Cardiac fibroblast (primary cell): ENCODE measurements at places on chromosomes 11 and 22.

DNA sequence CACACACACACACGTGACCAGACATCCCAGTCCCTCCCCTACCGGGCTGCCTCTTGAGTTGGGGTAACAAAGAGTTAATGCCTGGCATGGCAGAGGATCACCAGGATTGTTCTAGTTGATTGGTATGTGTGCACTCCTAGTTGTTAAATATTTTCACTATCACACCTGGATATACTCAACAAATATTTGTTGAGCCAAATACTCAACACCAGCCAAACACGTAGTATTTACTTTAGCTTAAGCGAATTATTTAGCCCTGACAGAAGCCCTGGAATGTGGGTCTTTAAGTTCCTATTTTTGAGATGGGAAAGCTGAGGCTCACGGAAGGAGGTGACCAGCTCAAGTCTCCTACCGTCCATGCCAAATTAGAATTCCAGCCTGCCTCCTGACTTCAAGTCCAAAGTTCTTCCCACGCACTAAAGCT lies 10.5 kb downstream of the CD3E start:
- no peak for DNase-seq

- no peak for DNase-seq
These were observed 288.3 kb upstream of the ANO3 start for GRCh38 chr11:26043665-26044064.

- DNase-seq, result no peak
These were observed 264 bp downstream of the CHEK1 start for GRCh38 chr11:125625225-125625629.

GRCh38 chr11:23851216-23851615 lies 645.6 kb upstream of the LUZP2 start:
- no peak for DNase-seq

DNA sequence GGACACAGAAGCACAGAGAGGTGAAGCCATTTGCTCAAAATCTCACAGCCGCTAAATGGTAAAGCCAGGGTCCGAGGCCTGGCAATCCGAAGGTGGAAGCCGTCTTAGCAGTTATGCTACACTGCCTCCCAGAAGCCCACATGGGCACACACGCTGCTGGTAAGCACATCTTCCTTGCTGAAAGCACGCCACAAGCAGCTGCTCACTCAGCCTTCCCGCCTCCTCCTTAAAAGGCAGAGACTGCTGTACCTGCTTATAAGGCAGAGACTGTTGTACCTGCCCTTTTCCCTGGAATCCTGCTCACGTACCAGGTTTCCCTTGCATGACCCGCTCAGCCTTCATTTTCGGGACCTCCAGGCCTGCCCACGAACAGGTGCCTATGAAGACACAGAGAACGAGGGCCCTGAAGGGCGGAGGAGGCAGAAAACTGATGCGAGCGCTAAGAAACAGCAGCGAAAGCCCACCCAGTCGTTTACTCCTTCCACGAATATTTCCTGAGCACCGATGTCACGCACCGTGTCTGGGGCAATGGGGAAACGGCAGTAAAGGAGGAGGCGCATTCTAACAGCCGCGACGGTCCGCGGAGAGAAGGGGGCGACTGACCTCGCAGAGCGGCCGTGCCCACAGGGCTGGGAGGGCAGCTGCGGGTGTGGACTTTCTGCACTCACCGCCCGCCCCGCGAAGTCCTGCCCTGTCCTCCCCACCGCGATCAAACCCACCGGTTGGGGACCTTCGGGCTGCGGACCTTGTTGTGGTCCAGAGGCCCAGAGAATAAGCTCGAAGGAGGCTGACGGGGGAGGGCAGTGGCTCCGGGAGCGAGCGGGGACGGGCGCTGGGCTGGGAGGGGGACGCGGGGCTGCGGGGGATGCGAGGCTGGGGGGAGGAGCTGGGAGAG lies 13.0 kb downstream of the SPATA19 start:
- no peak for DNase-seq

GRCh38 chr11:129894278-129895125 lies 876 bp downstream of the NFRKB start:
- DNase-seq, result no peak

DNA sequence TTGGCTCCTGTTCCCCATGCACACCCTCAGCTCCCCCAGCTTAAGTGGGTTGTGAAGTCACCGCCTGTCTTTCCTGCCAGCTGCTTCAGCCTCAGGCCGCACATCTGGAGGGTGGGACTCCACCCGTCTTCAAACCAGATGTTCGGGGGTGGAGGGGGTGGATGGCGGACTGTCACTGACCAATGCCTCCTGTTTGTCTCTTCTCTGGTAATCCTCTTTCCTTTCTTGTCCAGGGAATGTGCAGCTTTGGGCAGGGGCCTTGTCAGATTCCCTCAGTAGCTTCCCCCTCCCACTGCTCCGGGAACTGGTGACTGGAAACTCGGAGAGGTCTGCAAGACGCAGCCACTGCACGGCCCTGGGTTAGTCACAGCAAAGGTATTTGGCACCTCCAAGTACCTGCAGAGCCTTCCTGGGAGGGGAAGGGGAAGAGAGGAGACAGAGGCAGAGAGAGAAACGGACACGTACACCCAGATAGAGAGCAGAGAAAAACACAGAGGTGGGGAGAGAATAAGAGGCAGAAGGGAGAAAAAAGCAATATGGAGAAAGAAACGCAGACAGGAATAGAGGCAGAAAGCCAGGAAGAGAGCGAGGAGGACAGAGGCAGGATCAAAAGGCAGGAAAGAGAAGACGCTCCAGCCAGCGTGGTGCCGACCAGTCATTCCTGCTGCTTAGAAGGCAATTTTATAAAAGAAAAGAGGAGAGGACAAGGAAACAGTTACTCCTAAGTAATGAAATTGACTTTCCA lies 56.1 kb upstream of the TIMP3 start:
- DNase-seq, result peak; percentile 28

DNA sequence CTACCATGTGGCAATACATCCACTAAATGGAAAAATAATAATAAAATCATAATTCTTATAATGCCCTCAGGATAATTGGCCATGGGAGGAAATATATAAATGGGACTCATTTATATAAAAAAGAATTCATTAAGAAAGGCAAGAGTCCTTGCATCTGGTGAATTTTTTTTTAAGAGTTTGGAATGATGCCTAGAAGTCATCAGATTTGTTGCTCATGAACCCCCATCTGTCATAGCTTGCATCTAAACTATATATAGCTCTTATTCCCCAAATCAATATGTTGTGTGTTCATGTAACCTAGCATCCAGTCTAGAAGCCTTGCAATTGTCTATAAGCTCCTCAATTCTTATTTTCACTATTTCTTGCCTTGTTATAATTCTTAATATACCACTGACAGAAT lies 75.9 kb downstream of the CADM1 start:
- no peak for DNase-seq

GRCh38 chr22:45087802-45088201 lies 75.9 kb upstream of the NUP50 start:
- no peak for DNase-seq

GRCh38 chr11:9285850-9286587 lies 20.9 kb upstream of the DENND5A start:
- DNase-seq, result no peak

DNA sequence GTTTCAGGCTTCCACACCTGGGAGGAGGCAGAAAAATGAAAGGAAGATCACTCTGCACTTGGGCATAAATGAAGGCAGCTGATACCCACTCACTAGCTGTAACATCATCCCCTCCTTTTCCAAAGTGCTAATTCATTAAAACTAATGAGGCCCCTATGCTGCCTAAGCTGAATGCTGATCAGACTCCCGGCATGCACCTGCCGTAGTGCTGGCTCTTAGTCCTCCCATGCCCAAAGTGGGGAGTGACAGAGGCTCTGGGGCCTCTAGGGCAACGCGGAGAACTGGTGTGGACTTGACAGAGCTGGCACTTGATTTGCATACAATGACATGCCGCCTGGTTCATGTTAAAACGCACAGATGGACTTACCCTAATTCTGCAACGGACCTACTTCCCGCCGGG lies 96.5 kb upstream of the NCAM1 start:
- no peak for DNase-seq

GRCh38 chr11:81472646-81473045 lies 1261.0 kb downstream of the FAM181B start:
- no peak for DNase-seq

DNA sequence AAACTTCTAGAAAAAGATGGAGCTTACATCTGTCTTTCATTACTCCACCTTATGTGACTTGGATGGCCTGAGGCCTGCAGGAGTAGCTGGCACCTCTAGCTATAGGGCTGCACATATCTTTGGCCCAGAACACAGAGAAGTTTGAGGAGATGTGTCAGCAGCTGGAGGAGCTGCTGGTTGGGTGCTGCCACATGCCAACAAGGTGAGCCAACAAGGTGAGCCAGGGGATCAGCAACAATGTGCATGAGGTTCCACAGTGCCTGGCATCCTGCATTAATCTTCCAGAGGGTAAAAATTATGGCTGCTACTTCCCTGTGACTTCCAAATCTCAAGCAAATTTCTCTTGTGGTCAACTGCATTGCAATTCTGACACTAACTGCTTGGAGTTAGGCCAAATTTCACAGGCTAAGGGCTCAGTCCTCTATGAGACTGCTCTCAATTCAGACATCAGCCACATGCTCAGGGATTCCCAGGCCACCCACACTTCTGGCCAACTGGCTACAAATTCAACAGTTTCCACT lies 16.0 kb downstream of the RBM7 start:
- DNase-seq, result peak; percentile 68

GRCh38 chr11:62603072-62603408 lies 1.4 kb upstream of the MTA2 start:
- DNase-seq, result no peak

- no peak for DNase-seq
These were observed 8.8 kb downstream of the TBX1 start for GRCh38 chr22:19769393-19769715.

DNA sequence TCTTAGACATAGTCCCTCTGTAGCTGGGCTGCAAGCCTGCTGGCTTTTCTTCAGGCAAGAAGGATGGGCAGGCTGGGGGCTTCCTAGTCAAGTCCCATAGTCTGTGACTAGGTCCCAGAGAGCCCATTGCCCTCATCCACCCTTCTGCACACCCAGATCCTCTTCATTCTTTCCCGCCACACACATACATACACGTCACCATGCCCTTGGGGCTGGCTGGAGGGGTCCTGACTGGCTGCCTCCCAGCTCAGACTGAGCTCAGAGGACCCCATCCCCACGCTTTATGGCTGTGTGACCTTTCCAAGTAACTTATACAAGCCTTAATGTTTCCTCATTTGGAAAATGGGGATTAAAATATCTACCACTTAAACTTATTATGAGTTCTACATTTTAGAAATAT lies 13.5 kb upstream of the PPFIBP2 start:
- DNase-seq, result no peak

GRCh38 chr11:7444091-7444981 lies 41.0 kb upstream of the OLFML1 start:
- DNase-seq, result no peak

GRCh38 chr11:106988151-106989077 lies 29.9 kb downstream of the GUCY1A2 start:
- peak; percentile 67 for DNase-seq

GRCh38 chr11:44944853-44945235 lies 5.8 kb downstream of the TP53I11 start:
- no peak for DNase-seq

- no peak for DNase-seq
These were observed 951.1 kb downstream of the LRRC4C start for GRCh38 chr11:40508303-40508702.

DNA sequence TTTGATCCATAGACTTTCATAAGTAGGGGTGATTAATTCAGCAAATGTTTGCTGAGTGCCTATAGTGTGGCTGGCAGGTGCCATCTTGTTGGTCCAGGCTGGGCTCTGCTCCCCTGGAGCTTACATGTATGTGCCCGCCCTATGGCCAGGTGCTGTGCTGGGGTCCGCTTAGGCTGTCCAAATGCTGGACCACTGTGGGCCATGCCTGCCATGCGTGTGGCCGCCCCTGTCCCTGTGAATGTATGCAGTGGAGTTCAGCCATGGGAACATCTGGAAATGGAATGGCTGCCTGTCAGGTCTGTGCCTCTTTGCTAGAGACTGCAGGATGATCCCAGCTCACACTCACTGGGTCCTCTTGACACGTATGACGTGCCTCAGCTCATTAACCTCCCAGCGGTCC lies 594.6 kb downstream of the TBC1D22A start:
- no peak for DNase-seq

GRCh38 chr11:10568486-10568941 lies at the start of gene LYVE1:
Gene LYVE1 (minus strand): TSS chr11:10568665. CDS start chr11:10568532, 133 bp downstream.
- peak; percentile 61 for DNase-seq

DNA sequence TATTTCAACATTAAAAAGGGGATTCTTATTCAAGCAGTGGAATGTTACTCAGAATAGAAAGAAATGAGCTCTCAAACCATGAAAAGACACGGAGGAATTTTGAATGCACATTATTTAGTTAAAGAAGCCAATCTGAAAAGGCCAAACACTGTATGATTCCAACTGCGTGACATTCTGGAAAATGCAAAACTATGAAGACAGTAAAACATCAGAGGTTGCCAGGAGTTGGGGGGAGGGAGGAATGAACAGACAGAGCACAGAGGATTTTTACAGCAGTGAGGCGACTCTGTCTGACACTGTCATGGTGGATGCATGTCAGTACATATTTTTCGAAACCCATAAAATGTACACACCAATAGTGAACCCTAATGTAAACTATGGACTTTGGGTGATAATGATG lies 22.9 kb upstream of the THY1 start:
- peak; percentile 16 for DNase-seq

- no peak for DNase-seq
These were observed 189.3 kb downstream of the FAT3 start for GRCh38 chr11:92413757-92414513.

DNA sequence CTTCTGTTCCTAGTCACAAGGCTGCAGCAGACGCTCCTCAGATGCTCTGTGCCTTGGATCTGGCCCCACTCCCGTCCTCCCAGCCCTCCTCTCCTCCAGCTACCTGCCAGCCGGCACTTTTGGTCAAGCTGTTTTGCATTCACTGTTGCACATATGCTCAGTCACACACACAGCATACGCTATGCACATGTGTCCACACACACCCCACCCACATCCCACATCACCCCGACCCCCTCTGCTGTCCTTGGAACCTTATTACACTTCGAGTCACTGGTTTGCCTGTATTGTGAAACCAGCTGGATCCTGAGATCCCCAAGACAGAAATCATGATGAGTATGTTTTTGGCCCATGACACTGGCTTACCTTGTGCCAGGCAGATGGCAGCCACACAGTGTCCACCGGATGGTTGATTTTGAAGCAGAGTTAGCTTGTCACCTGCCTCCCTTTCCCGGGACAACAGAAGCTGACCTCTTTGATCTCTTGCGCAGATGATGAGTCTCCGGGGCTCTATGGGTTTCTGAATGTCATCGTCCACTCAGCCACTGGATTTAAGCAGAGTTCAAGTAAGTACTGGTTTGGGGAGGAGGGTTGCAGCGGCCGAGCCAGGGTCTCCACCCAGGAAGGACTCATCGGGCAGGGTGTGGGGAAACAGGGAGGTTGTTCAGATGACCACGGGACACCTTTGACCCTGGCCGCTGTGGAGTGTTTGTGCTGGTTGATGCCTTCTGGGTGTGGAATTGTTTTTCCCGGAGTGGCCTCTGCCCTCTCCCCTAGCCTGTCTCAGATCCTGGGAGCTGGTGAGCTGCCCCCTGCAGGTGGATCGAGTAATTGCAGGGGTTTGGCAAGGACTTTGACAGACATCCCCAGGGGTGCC lies 109.8 kb downstream of the BCR start:
- DNase-seq, result peak; percentile 68
